ENCODE measurements at places on chromosomes 2 and 18.

GRCh38 chr2:99899882-99900281, 242.5 kb downstream of the AFF3 start:
- DNase-seq: no peak

DNA sequence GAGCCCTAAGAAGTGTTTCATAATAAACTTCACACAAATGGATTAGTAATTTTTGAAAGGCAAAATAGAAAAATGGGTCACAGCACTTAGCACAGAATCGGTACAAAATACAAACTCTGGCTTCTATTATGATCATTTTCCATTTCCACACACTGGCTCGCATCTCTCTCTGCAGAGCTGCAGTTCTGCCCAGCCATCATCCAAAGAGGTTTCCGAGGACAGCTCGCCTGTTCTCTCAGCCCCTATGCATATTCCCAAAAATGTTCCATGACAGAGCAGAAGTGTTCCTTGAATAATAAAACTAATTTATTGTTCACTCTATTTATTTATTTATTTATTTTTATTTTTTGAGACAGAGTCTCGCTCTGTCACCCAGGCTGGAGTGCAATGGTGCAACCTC, 115.6 kb downstream of the AP1S3 start:
- no peak for DNase-seq

DNA sequence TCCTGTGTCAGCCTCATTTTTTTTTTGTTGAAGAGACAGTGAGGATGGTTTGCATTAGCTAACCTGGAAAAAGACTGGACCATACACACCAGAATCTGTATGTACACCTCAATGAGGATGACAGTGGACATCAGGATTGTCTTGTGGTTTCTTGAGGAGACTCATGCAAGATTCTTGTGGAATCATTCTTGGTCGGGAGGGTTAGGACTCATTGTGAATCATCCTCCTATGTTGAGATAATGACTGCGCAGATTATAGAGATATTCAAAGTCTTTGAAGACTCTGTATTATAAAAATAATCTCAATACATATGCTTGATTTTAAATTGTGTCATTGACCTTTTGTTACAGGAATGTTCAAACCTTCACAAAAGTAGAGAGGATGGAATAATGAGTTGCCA, 49.1 kb upstream of the DOCK10 start:
- no peak for DNase-seq

DNA sequence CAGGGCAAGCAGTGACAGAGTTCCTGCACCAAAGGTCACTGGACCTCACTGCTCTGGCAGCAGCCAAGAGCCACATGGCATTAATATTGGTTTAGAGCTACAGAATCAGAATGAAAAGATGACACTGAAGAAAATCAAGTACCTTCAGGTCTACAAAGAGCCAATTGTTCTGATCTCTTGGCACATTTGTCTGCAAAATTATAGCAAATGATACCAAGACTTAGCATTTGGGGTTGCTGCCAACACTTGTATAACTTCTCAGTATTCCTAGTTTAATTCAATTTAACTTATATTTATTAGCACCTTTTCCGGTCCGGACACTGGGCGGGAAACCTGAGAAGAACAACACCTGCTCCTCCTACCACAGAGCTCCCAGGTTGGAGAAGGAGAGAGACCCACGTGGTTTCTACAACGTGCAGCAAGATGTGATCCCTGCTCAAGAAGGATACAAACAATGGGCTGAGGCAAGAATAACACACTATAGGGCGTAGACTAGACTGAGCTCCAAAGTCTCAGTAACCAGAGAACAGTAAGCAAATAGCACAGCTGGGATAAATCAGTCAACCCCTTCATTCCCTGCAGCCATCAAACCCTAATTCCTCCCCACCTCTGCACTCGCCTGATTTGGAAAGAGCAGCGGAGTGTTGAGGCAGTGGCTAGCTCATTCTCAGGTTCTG, 2.4 kb downstream of the LRRC30 start:
- no peak for DNase-seq

- no peak for DNase-seq
These were observed 66.9 kb upstream of the MCFD2 start for GRCh38 chr2:46982351-46983064.

- no peak for DNase-seq
These were observed 215.1 kb upstream of the THUMPD2 start for GRCh38 chr2:39994151-39994550.

GRCh38 chr2:46308081-46308480, 10.9 kb downstream of the EPAS1 start:
- no peak for DNase-seq

GRCh38 chr18:36017232-36017631, 44.8 kb downstream of the RMP24 start:
- DNase-seq: no peak

GRCh38 chr18:61199171-61199848, 133.9 kb upstream of the CDH20 start:
- DNase-seq: no peak

Measured in globus pallidus (tissue), 1 donor.